ENCODE measurements at places on chromosomes 7 and 10. TPM values are rescaled to one million over a fixed set of nuclear protein-coding genes. Genes with fewer than 3 reads are reported as not detected.

The FAM25G gene
- 2.7 TPM for total RNA-seq

DNA sequence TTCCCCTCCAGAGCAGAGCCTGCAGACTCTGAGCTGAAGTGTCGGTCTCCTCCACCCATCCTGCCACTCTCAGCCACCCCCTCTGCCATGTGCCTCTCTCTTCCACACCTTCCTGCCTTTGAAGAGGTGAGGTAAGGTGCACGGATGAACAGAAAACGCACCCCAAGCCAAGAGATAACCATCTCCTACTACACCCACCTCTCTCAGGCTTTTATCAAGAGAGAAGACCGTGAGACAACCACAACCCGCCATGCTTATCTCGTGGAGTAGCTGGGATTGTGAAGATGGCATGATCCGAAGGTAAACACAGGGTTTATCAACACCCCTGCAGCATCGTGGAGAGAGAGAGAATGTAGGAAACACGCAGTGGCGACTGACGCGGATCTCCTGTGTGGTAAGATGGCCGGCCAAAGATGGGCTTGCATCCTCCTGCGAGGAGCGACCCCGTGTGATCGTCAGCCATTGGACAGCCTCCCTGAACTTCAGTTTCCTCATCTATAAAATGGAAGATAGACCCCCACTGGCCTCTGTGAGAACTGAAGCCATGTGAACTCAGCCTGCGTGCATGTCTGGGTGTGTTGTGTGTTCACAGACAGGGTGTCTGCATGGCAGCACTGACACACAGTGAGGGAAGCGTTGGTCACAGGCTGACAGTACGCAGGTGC is 219.0 kb downstream of the DIP2C start:
- no peak for DNase-seq

The PAPOLB gene
- total RNA-seq = not detected

The RBP4 gene
- 10.1 TPM for total RNA-seq

GRCh38 chr7:53292341-53292740 is 256.9 kb downstream of the POM121L12 start:
- no peak for DNase-seq
